Endothelial cell of coronary artery (primary cell): ENCODE measurements at places on chromosomes 4 and X. TPM values are rescaled to one million over a fixed set of nuclear protein-coding genes. Genes with fewer than 3 reads are reported as not detected.

The MAGEE2 gene
- not detected in 2 replicates for total RNA-seq

The MAOB gene
- total RNA-seq: under 0.01 TPM in 1 of 2 replicates, not detected in the other

The ANAPC4 gene
- 17.6 and 19.3 TPM in 2 replicates for total RNA-seq

The NBDY gene
- 3.4 and 4.2 TPM in 2 replicates for total RNA-seq

The GPRIN3 gene
- total RNA-seq: 0.66 and 3.2 TPM in 2 replicates

The RBMXL3 gene
- not detected in 2 replicates for total RNA-seq

The GCNA gene
- 0.99 and 2.7 TPM in 2 replicates for total RNA-seq

The HS6ST2 gene
- total RNA-seq: 0.09 and 0.36 TPM in 2 replicates

The PARM1 gene
- total RNA-seq: under 0.01 and 0.47 TPM in 2 replicates

The CYTL1 gene
- total RNA-seq: 30.6 and 109 TPM in 2 replicates

The TLR6 gene
- total RNA-seq: 1.1 and 1.9 TPM in 2 replicates

The DOK7 gene
- total RNA-seq: not detected in 2 replicates

The FBXL5 gene
- 58.4 and 73.9 TPM in 2 replicates for total RNA-seq

The ADRA2C gene
- total RNA-seq: 0.18 and 0.38 TPM in 2 replicates

The NAT8L gene
- 0.09 and 0.38 TPM in 2 replicates for total RNA-seq
